Kidney epithelial cell (primary cell): ENCODE measurements at places on chromosomes 1 and 21.

DNA sequence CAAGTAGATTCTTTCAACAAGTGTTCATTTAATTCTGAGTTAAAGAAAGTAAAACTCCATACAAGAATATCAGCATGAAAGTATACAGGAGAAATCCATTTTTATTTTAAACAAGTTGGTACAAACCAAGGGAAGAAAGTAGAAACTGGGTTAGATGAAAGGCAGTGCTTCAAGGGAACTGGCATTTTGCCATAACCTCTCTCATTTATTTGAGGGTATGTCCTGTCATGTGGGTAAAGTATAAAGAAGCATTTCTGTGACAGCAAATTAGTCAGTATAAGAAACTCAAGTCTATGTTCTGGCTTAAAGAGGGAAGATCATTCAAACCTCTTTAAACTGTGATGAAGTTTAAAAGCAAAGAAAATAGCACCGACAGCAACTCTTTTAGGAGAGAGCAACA is 32.0 kb downstream of the OLFM3 start:
- DNase-seq: no peak

GRCh38 chr1:163162381-163162914 is 40.3 kb downstream of the RGS5 start:
- no peak for DNase-seq

GRCh38 chr1:76140227-76140626 is 65.7 kb downstream of the ST6GALNAC3 start:
- no peak for DNase-seq

DNA sequence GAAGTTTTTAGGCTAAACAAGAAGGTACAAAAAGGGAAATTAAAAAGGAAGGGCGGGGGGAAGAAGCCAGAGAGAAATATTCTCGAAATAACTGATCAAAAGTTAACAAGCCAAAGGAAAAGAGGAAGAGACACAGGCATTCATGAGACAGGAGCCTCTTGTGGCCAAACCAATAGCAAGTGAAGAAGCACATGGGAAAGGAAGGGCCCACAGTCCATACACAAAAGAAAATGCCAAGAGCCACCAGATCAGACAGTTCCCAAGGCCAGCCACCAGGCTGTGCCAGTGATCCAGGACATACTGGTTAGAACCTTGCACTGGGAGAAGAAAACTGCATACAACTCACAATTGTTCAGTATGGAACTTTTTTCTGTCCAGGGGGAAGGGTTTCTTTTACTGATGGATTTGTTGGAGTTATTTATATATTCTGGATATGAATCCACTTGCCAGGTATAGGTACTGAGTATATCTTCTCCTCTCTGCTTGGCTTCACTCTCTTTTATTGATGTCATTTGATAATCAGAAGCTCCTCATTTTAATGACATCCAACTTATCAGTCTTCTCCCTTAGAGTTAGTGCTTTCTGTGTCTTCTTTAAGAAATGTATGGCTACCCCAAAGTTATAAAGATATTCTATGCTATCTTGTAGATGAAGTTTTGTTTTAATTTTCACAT is 76.8 kb downstream of the CD46 start:
- DNase-seq: no peak

DNA sequence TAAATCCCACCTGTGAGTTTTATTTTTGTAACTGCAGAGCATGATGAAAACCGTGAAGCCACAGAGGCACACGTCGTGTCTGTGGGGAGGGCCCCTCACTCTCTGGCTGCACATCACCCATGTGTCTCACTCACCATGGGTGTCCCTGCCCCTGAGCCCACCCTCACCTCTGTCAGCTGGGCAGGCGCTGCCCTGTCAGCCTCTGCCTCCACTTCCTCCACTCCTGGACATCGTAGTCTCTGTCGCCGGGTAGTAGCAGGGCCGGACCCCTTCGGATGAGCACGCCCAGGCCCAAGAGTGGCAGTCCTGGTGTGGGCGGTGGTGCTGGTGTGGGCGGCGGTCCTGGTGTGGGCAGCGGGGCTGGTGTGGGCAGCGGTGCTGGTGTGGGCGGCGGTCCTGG is 37.3 kb downstream of the COL18A1 start:
- no peak for DNase-seq
